ENCODE measurements at places on chromosomes 3 and 15.

DNA sequence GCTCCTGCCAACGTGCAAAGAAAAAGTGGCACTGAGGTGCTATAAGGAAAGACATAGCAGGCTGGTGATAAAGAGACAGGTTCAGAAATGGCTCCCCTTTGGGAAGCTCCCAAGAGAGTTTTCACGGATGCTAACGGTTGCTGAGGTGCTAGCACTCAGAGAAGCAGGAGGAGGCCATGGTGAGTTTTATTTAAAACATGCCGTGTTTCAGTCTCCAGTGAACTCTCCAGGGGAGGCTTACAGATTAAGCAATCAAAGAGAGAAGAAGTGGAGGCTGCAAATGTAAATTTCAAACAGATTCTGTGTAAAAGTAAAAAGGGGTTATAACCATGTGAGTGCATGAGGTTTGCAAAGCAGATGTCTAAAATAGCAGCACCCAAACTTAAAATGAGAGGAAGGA, 346.2 kb downstream of the NTRK3 start:
- DNase-seq: no peak

GRCh38 chr3:146888176-146888575, 283.0 kb upstream of the PLSCR5 start:
- DNase-seq: no peak

DNA sequence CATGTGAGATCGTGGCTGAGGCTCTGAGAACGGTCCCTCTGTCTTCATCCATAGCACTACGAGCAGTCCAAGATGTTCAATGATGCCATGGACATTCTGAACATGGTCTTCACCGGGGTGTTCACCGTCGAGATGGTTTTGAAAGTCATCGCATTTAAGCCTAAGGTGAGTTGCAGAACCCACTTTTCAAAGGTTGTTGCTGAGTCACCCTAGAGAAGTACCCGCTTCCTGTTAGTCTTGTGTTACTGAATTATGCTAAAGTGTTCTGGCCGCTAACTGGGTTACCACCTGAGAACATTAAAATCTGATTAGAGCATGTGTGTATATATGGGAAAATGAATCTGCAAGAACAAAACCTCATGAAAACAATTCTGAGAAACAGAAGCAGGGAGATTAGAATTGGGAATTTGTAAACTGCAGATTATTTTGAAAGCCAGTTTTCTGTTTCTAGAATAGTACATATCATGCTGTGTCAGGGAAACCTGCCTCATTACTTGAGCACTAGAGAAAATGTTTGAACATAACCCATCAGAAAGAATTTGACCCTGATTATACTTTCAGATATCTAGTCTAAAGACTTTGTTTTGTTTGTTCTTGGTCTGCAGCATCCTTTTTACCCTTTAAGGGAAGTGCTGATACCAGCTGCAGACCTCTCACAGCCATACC, 92.6 kb downstream of the CHDH start:
- DNase-seq: peak; percentile 62

DNA sequence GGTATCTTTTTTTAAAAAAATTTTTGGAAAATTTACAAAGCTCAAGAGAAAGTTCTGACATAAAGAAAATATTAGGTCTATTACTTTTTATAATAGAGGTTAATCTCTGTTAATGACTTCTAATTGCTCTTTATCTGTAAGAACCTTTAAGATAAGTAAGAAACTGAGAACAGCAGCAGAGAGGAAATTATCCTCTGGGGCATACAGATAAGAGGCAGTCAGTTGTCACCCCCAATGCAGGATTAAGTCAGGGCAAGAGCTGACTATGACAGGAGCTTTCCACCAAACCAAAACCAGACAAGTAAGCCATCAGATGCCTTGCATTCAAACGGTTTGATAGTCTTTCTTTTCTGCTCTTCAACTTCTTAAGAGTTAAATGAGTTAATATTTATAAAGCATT, 149.0 kb downstream of the GSK3B start:
- DNase-seq: no peak

- DNase-seq: peak; percentile 53
These were observed 26.4 kb upstream of the LAMP3 start for GRCh38 chr3:183188895-183189462.

GRCh38 chr3:144039661-144040060, 68.0 kb downstream of the DIPK2A start:
- no peak for DNase-seq

- DNase-seq: no peak
These were observed 630 bp upstream of the EFCAB12 start for GRCh38 chr3:129429080-129429451.

Measured in activated CD8-positive, alpha-beta memory T cell treated with anti-CD3 and anti-CD28 coated beads, Interleukin-2, amount 10 ng/mL, durations not matched to agents 7 days and 5 days (primary cell).